ENCODE measurements at places on chromosomes 6 and 20. TPM values are rescaled to one million over a fixed set of nuclear protein-coding genes. Genes with fewer than 3 reads are reported as not detected.

The HRH3 gene
- total RNA-seq, result not detected

The EPPIN gene
- not detected for total RNA-seq

The MAP7 gene
- total RNA-seq, result 5.2 TPM

The ENPP4 gene
- 21.1 TPM for total RNA-seq

The KCNB1 gene
- 43.0 TPM for total RNA-seq

The OR12D3 gene
- total RNA-seq, result not detected

The HACE1 gene
- total RNA-seq, result 12.1 TPM

The HLA-DOA gene
- total RNA-seq, result 5.0 TPM

The SPEF1 gene
- total RNA-seq, result not detected

The BPIFB1 gene
- not detected for total RNA-seq

The NQO2 gene
- 54.4 TPM for total RNA-seq

The ZSCAN16 gene
- 3.4 TPM for total RNA-seq

The LGSN gene
- total RNA-seq, result not detected

The MRPS26 gene
- 36.5 TPM for total RNA-seq

The TCP11 gene
- total RNA-seq, result not detected

The NKX2-4 gene
- total RNA-seq, result not detected

The RIMS4 gene
- total RNA-seq, result 0.29 TPM

The RIMS1 gene
- 2.1 TPM for total RNA-seq

The ADGRG6 gene
- total RNA-seq, result 8.0 TPM

The RAET1G gene
- total RNA-seq, result 0.51 TPM

All from mesenteric fat pad (tissue), 1 donor.